ENCODE measurements at places on chromosomes 2 and 18. TPM values are rescaled to one million over a fixed set of nuclear protein-coding genes. Genes with fewer than 3 reads are reported as not detected.

KCNG3 gene
- total RNA-seq = 0.82 TPM

RNF152 gene
- total RNA-seq = 7.1 TPM

SEPTIN2 gene
- 284 TPM for total RNA-seq

DNA sequence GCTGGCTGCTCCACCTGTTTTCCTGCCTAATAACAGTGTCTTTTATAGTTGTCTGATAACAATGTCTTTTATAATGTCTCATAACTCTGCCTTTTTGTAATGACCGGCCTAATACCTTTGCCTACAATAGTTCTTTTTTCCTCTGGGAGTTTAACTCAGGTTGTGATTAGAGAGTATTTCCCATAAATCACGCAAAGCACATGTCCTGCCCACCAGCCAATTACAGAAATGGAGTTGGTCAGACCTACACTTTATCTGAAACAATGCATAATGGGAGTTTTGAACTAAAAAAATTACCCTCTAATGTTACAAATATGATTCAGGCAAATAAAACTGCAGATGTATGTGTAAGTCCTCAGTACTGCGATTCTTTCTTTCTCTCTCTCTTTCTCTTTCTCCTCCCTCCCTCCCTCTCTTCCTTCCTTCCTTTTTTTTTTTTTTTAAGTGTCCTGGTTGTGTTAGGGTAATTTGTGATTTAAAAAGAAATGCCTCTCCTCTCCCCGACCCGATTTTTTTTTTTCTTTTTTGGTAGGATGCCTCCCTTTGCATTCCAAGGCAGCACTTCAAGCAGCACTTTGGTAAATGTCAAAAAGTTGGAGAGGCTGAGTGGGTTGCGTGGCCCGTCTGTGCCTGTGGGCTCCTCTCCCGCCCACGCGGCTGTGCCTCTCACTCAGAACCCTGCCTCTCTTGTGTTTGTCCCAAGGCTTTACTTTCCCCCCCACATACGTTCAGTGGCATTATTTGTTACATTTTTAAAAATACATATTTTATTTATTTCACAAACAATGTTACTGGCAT lies 147.3 kb downstream of the AGAP1 start:
- DNase-seq = no peak

GRCh38 chr2:227016894-227017293 lies 147.1 kb downstream of the COL4A4 start:
- no peak for DNase-seq

GRCh38 chr2:163884416-163884815 lies 148.6 kb upstream of the FIGN start:
- DNase-seq = no peak

All from sigmoid colon (tissue), 7 donors.